Purkinje cell (primary cell): ENCODE measurements at places on chromosomes 12 and 14. TPM values are rescaled to one million over a fixed set of nuclear protein-coding genes. Genes with fewer than 3 reads are reported as not detected.

The PLEK2 gene
- not detected in 2 replicates for polyA plus RNA-seq

The WNT5B gene
- polyA plus RNA-seq, result not detected in 2 replicates

The GLT1D1 gene
- 3.0 and 4.5 TPM in 2 replicates for polyA plus RNA-seq

The REM2 gene
- polyA plus RNA-seq, result not detected in 2 replicates

The PLEKHG7 gene
- polyA plus RNA-seq, result not detected in 2 replicates
